ENCODE measurements at places on chromosomes 12 and 14. TPM values are rescaled to one million over a fixed set of nuclear protein-coding genes. Genes with fewer than 3 reads are reported as not detected.

The OASL gene
- not detected for polyA plus RNA-seq

The ESR2 gene
- 0.35 TPM for polyA plus RNA-seq

The CACNA2D4 gene
- polyA plus RNA-seq: 0.24 TPM

The P2RX2 gene
- 2.3 TPM for polyA plus RNA-seq

The SYCP3 gene
- polyA plus RNA-seq: 1.5 TPM

The TC2N gene
- 10.9 TPM for polyA plus RNA-seq

The KERA gene
- polyA plus RNA-seq: not detected

Measured in GM23338 (cell line).